ENCODE measurements at places on chromosomes 16 and 17. TPM values are rescaled to one million over a fixed set of nuclear protein-coding genes. Genes with fewer than 3 reads are reported as not detected.
A peak's percentile ranks its signal among the peaks of the same experiment; 100 is the strongest.

DNA sequence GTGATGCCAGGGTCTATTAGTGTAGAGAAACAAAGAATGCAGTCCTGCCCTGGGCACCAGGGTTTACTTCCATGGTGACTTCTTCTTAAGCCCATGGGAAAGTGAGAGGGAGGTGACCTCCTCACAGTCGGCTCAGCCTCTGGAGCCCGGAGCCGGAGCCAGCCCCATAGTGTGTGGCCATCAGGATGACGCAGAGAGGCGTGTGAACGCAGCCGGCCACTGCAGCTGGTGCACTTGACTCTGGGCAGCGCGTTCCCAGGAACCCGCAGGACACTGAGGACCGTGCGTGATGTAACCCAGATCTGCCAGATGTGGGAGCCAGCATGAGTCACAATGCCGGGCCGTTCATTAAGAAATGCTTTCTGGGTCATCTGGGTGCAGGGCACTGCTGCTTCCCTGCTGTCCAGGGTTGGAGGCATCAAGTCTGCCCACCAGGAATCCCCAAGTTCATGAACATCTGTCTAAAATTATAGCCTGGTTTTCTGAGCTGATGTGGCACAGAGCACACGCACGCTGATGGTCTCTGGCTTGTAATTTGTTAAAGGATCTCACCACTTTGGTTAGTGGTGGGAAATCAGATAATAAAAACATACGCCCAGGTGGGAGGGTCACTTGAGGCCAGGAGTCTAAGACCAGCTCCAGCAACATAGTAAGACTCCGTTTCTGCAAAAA, 114.1 kb downstream of the PITPNC1 start:
- DNase-seq, result no peak

- DNase-seq, result no peak
Measured at GRCh38 chr17:48597528-48597777, 3.9 kb upstream of the HOXB5 start.

CSF3 gene
- not detected for polyA plus RNA-seq

DNA sequence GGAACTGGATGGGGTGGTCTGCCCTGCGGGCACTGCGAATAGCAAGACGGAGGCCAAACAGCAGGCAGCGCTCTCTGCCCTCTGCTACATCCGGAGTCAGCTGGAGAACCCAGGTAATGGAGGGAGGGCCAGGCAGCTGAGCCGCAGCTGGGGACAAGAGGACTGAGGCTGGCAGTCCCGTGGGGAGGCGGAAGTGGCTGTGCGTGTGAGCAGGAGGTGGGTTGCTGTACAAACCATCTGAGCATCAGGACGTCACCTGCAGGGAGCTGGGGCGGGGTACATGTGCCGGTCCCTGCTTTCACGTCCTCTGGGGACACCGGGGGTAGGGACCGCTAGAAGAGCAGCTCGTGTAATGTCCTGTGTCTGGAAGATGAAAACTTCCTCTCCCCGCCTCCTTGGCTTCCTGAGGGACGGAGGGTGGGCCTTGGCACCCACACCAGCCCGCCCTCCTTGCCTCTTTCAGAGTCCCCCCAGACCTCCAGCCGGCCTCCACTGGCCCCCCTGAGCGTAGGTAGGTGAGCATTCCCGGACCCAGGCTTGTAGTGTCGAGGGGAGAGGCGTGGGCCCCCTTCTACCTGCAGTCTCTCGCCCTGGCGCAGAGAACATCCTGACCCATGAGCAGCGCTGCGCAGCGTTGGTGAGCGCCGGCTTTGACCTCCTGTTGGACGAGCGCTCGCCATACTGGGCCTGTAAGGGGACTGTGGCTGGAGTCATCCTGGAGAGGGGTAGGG, 3.7 kb downstream of the ADAD2 start:
- no peak for DNase-seq

- no peak for DNase-seq
Measured at GRCh38 chr16:88588754-88589153, 18.6 kb downstream of the ZC3H18 start.

GRCh38 chr16:15948532-15949209, 745 bp upstream of the ABCC1 start:
- DNase-seq, result no peak

HOXB8 gene
- polyA plus RNA-seq, result 64.7 TPM

DNA sequence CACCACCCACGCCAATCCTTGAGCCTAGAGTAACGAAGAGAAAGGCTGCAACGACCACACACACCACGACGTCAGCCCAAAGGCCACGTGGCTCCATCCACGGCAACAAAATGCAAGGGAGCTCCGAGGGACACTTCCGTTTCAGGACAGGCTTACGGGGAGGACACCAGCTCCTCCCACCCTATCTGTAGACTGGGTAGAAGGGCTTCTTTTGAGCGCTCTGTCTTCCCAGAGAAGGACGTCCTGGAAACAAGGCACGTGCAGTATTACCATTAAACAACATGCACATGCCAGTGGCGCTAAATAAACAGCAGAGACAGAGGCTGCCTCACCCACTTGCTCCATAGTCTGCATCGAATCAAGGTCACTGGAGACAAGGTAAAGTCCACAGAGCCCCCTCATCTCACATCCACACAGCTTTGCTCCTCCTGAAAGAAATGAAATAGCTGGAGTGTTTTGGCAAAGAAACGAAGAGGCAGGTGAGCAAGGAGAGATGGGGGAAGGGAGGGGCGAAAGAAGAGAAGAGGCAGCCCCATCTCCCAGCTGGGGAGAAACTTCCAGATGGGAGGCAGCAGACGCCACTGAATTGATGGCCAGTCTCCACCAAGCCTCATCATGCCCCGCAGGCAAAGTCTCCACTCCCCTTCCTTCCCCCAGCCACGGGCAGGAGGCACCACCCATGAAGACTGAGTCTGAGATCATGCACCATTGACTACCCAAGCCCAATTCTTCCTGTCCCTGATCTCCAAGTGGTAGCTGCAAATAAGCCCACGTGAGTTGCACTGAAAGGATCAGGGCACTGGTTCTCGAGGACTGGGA, 24.0 kb downstream of the ZFHX3 start:
- DNase-seq, result no peak

GRCh38 chr17:43992641-43993040, 11.8 kb upstream of the NAGS start:
- no peak for DNase-seq

PMP22 gene
- polyA plus RNA-seq, result 71.0 TPM

GRCh38 chr16:85829171-85829719, 29.8 kb downstream of the COX4I1 start:
- DNase-seq, result no peak

KRTAP4-1 gene
- polyA plus RNA-seq, result not detected

DNA sequence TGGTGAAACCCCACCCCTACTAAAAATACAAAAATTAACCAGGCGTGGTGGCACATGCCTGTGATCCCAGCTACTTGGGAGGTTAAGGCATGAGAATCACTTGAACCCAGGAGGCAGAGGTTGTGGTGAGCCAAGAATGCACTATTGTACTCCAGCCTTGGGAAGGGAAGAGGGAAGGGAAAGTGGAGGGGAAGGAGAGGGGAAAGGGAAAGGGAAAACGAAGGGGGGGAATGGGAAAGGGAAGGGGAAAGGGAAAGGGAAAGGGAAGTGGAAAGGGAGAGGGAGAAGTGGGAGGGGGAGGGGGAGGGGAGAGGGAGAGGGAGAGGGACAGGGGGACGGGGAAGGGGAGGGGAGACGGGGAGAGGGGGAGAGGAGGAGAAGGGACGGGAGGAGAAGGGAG, 122.5 kb downstream of the GAS7 start:
- DNase-seq, result no peak

- peak; percentile 81 for DNase-seq
Measured at GRCh38 chr17:17919169-17920107, 52.8 kb downstream of the TOM1L2 start.

DNA sequence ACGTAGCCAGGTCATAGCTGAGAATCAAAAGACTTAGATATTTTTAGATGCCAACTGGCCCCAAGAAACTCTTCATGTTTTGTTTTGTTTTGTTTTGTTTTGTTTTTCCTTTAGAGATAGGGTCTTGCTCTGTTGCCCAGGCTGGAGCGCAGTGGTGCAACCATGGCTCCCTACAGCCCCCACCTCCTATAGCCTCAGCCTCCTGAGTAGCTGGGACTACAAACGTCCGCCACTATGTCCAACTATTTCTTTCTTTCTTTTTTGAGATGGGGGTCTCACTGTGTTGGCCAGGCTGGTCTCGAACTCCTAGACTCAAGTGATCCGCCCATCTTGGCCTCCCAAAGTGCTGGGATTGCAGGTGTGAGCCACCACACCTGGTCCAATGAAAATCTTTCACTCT, 107.1 kb downstream of the ADCY9 start:
- no peak for DNase-seq

TNFAIP1 gene
- polyA plus RNA-seq, result 44.5 TPM

DNA sequence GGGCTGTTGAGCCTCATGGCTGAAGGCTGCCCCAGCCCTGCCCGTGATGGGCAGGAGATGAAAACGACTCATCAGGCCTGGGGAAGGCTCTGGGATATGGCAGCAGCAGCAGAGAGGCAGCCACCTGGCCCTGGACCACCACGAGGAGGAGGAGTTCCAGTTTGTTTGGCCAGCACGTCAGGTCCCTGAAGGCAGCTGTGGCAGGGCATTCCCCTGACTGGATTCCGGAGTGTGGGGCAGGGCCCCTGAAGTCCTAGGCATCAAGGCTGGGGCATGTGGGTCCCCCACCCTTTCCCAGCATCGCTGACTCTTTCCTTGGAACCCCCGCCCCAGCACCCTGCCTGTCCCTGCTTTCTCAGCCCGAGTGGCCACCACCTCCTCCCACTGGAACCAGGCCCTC, 197.4 kb downstream of the ZNF423 start:
- no peak for DNase-seq

CACNA1H gene
- polyA plus RNA-seq, result 32.8 TPM

DNA sequence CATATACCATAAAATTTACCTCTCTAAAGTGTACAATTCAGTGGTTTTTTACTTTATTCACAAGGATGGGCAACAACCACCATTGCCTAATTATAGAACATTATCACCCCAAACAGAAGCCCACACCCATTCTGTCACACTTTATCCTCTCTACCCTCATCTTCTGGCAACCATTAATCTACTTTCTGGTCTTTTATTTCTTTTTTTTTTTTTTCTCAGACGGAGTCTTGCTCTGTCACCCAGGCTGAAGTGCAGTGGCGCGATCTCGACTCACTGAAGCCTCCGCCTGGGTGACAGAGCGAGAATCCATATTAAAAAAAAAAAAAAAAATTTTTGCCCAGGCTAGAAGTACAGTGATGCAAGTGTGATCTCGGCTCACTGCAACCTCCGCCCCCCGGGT, 90.7 kb upstream of the CLEC18B start:
- no peak for DNase-seq

DNA sequence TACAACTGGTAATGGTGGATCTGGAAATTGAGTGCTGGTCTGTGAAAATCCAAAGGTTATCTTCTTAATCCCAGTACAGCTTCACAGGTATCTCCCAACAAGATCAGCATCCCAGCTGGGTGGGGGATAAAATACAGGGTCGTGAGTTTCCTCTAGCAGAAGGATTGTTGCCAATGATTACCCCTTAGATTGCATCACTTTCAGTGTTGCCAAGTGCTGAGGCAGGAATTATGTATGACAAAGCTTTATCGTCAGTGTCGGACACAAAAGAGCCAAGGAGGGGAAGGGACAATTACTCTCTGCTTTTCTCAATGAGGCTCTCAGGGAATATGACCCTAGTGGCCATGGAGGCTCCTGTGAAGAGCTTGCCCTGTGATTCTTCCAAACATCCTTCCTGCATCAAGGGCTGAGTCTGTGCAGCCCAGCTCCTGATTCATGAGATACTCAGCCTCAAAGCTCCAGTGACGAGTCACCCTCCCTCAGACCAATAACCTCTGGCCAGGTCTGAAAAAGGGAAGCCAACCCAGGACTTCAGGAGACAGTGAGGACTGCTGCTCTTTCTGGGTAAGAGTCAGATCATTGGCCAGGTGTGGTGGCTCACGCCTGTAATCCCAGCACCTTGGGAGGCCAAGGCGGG, 15.0 kb downstream of the OR1F1 start:
- DNase-seq, result no peak

- no peak for DNase-seq
Measured at GRCh38 chr17:14910916-14911315, 354.2 kb downstream of the PMP22 start.

DNA sequence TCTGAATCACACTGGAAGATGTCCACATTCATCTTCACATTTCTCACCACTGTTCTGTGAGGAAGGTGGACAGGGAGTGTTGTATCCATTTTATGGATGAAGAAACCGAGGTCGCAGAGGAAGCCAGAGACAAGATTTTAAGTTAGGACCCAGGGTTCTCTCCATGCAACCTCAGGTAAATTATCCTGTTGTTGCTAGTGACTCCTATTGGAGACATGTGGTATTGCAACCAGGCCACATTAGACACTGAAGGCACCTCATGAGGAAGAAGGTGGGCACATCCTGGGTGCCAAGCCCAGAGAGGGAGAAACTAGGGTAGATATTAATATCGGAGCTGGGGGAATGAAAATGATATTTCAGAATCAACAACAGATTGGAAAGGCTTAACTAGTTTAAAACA, 8.5 kb upstream of the WNT9B start:
- DNase-seq, result no peak

DNA sequence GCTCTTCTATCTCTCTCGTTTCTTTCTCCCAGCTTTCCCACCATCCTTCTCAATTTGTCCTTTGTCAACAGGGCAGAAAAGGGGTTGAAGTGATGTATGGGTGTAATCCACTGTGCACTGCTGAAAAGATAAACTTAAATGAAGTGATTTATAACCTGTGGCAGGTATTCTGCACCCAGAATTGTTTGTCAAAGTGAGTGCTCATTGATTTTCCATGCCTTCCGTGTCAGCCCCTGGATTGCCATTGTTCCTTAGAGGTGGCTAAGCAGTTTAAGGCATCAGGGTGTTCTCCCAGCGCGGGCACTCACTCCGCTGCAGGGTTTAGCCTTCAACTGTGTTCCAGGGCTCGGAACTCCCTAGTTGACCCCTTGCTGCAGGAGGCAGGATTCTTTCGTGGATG, 82.9 kb downstream of the PITPNC1 start:
- no peak for DNase-seq

DNA sequence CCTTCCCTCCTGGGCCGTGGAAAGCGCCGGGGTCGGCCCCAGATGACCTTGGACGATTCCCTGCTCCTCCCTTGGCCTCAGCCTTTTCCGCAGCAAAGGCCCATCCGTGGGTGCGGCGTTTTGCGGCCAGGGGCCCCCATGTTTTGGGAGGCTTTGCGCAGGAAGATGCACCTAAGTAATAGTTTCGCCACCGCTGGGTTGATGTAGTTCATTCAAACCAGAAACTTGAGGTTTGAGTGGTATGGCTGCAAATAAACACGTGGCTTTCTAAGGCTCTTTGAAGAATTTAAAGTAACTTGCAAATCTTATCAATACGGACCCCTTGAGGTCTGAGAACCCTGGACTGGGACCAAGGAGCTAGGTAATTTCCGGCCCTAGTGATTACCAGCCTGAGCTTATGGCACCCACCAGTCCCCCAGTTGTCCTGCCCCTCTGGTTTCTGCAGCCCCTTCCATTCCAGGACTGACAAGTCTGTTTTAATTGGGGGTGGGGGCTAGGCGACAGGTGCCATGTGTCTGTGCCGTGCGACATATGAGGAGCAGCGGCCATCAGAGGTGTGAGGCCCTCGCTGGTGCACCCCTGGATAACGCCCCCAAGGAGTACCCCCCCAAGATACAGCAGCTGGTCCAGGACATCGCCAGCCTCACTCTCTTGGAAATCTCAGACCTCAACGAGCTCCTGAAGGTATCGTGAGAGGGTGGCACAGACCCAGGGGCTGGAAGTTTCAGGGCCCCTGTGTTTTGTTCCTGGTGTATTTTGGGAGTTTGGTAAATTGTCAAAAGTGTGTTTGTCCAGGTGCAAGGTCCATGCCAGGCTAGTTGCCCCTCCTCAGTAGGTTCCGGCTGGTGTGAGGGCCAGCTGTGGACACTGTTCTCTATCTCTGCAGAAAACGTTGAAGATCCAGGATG, 834 bp downstream of the MRPL12 start:
- DNase-seq, result no peak

GRCh38 chr17:34252444-34253138, 2.5 kb upstream of the CCL2 start:
- DNase-seq, result peak; percentile 82

KRT33B gene
- not detected for polyA plus RNA-seq

DNAI2 gene
- polyA plus RNA-seq, result 0.37 TPM

All from renal pelvis (tissue), 12 donors.